ENCODE measurements at places on chromosomes 16 and 17.

GRCh38 chr16:78607465-78607864, 508.0 kb downstream of the WWOX start:
- no peak for DNase-seq

GRCh38 chr16:88759245-88759975, 25.6 kb downstream of the PIEZO1 start:
- DNase-seq, result no peak

- DNase-seq, result no peak
Observed at GRCh38 chr16:13921328-13921727, 1.4 kb downstream of the ERCC4 start.

GRCh38 chr17:41098042-41098441, at the start of gene KRTAP4-8:
KRTAP4-8 (minus strand) TSS chr17:41098142; CDS start chr17:41098084, 58 bp downstream.
- no peak for DNase-seq

DNA sequence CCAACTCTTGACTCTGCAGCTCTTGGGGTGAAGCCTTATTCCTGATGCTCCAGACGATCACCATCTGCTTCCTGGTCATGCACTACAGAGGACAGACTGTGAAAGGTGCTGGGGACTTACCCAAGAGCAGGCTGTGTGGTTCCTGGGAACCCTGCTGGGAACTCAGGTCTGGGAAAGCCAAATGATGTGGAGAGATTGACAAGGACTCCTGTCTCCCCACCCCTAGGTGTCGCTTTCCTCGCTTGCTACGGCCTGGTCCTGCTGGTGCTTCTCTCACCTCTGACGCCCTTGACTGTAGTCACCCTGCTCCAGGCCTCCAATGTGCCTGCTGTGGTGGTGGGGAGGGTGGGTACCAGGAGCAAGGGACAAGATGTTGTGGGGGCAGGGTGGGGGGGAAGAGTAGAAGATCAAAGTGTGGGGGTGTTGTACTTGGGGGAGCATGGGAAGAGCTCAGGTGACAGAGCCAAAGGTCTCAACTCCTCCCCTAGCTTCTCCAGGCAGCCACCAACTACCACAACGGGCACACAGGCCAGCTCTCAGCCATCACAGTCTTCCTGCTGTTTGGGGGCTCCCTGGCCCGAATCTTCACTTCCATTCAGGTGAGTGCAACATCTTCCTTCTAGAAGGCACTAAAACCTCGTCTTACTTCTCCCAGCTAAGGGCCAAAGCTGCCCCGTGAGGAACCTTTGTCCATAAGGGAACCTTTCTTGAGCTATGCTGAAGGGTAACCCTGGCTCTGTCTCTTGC, 3.0 kb downstream of the SOX15 start:
- DNase-seq, result no peak

DNA sequence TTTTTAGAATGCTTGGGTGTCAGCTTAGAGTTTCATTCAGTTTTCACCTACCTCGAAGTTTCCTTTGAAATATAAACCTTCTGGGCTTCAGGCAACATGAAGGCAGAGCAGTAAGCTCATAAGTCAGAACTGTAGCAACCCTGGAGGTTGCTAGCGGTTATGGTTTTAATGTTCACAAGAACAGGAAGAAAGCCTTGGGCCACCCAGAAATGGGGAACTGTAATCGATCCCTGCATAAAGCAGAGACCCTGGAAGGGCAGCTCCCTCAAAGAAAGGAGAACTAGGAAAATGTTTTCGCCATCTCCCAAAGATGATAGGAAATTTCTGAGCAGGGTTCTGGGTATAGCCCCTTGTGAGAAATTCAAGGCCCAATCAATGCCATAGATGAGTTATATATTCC, 47.8 kb upstream of the RASL10B start:
- no peak for DNase-seq

Data from right cardiac atrium (tissue), 5 donors.